ENCODE measurements at places on chromosomes 5 and 9. TPM values are rescaled to one million over a fixed set of nuclear protein-coding genes. Genes with fewer than 3 reads are reported as not detected.

CDKN2AIPNL gene
- 14.8 TPM for total RNA-seq

ANKRD31 gene
- total RNA-seq = 0.14 TPM

LHX3 gene
- total RNA-seq = not detected

CACNA1B gene
- under 0.01 TPM for total RNA-seq

SLC27A6 gene
- total RNA-seq = under 0.01 TPM

PCDHGA12 gene
- total RNA-seq = 33.7 TPM

NTNG2 gene
- 4.2 TPM for total RNA-seq

NUTM2G gene
- total RNA-seq = not detected

TMEM161B gene
- 17.1 TPM for total RNA-seq

DRD1 gene
- not detected for total RNA-seq

ADAMTS6 gene
- total RNA-seq = 86.5 TPM

LSM11 gene
- 8.6 TPM for total RNA-seq

FIBCD1 gene
- 26.0 TPM for total RNA-seq

PCDHB3 gene
- 0.09 TPM for total RNA-seq

LCN9 gene
- not detected for total RNA-seq

C9 gene
- total RNA-seq = 0.46 TPM

PDE6A gene
- total RNA-seq = not detected

UBE2QL1 gene
- total RNA-seq = under 0.01 TPM

SPINK4 gene
- not detected for total RNA-seq

PIP5K1B gene
- under 0.01 TPM for total RNA-seq

ZNF483 gene
- 1.2 TPM for total RNA-seq

DDX4 gene
- not detected for total RNA-seq

PCDHGA8 gene
- 2.8 TPM for total RNA-seq

TESK1 gene
- 11.9 TPM for total RNA-seq

IFNB1 gene
- 0.30 TPM for total RNA-seq

GEMIN5 gene
- total RNA-seq = 26.5 TPM

TMC1 gene
- 0.28 TPM for total RNA-seq

PLAC8L1 gene
- total RNA-seq = 0.59 TPM

NMUR2 gene
- total RNA-seq = not detected

SLC25A25 gene
- 19.2 TPM for total RNA-seq

MEF2C gene
- 10.1 TPM for total RNA-seq

STPG3 gene
- not detected for total RNA-seq

DOK3 gene
- total RNA-seq = 8.4 TPM

SLC36A1 gene
- 6.2 TPM for total RNA-seq

PAEP gene
- total RNA-seq = not detected

ZNF354C gene
- 8.1 TPM for total RNA-seq

PCDHGB7 gene
- 8.3 TPM for total RNA-seq

CBY3 gene
- total RNA-seq = not detected

GABRA6 gene
- not detected for total RNA-seq
